Heart right ventricle (tissue), 16 donors: ENCODE measurements at places on chromosomes 11 and 22. TPM values are rescaled to one million over a fixed set of nuclear protein-coding genes. Genes with fewer than 3 reads are reported as not detected.

The DMC1 gene
- polyA plus RNA-seq = 0.15 TPM

The CELSR1 gene
- polyA plus RNA-seq = 6.4 TPM

The SMTNL1 gene
- polyA plus RNA-seq = not detected

The TMEM184B gene
- polyA plus RNA-seq = 29.7 TPM

The TIMP3 gene
- polyA plus RNA-seq = 173 TPM

The DESI1 gene
- polyA plus RNA-seq = 22.7 TPM

The KREMEN1 gene
- 7.4 TPM for polyA plus RNA-seq

The BCL2L13 gene
- polyA plus RNA-seq = 27.9 TPM

The CFAP68 gene
- 14.7 TPM for polyA plus RNA-seq

The MYO18B gene
- 184 TPM for polyA plus RNA-seq

The TMEM86A gene
- polyA plus RNA-seq = 2.0 TPM

The ANGPTL5 gene
- polyA plus RNA-seq = 0.09 TPM

- no peak for DNase-seq
These were observed 237.4 kb downstream of the TMEM135 start for GRCh38 chr11:87275176-87275575.

- no peak for DNase-seq
These were observed 70.2 kb upstream of the PPP6R3 start for GRCh38 chr11:68390315-68390714.

DNA sequence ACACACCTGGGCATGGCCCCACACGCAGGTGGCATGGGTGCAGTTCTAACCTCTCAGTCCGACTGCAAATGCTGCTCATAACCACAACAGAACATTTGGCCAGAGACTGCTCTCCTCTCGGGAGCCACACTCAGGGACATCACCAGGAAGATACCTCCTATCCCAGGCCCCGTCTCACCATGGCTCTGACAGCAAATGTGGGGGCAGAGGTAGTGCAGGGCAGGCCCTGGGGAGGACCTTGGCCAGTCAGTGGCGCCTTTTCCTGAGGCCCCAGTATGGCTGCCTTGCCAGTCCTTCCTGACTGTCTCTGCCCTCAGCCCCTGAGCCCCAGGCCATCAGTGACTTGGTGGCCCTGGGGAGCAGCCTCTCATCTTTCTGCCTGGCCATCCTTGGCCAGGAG, 2.8 kb downstream of the KRTAP5-6 start:
- DNase-seq = no peak

GRCh38 chr11:9025101-9025850, 21.5 kb upstream of the NRIP3 start:
- no peak for DNase-seq

GRCh38 chr11:33674035-33674814, 26.4 kb downstream of the C11orf91 start:
- no peak for DNase-seq

GRCh38 chr11:10329935-10330334, 25.1 kb downstream of the ADM start:
- no peak for DNase-seq

DNA sequence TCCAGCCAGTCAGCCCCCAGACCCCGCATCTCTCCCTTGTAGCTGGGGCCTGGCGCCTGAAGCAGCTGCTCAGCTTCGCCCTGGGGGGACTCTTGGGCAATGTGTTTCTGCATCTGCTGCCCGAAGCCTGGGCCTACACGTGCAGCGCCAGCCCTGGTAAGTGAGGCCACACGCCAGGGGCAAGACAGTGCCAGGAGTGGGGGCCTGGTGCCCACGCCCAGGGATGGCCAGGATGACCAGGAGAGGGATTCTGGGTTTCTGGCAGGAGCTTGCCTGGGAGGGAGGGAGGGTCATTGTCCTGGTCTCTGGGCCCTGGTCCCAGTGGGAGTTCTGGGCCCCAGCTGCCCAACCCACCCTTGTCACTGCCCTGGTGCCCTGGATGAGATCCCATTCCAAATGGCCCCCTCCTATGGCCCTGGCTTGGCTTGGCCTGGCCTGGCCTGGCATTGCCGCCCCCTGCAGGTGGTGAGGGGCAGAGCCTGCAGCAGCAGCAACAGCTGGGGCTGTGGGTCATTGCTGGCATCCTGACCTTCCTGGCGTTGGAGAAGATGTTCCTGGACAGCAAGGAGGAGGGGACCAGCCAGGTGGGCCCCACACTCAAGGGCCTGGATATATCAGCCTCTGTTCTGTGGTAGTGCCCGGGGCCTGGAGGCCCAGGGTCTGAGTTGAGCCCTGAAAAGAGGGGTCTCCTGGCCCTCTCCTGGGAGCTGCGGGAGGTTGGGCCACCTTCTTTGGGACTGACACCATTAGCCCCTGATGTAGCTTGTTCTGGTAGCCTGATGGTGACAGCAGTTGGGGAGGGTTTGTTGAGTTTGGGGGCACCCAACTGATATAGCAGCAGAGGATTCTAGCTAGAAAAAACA, 3.7 kb downstream of the SLC39A13 start:
- no peak for DNase-seq

GRCh38 chr22:26342745-26343410, 86.2 kb upstream of the ASPHD2 start:
- DNase-seq = no peak

- DNase-seq = no peak
These were observed 1.2 kb downstream of the YDJC start for GRCh38 chr22:21628386-21629254.

DNA sequence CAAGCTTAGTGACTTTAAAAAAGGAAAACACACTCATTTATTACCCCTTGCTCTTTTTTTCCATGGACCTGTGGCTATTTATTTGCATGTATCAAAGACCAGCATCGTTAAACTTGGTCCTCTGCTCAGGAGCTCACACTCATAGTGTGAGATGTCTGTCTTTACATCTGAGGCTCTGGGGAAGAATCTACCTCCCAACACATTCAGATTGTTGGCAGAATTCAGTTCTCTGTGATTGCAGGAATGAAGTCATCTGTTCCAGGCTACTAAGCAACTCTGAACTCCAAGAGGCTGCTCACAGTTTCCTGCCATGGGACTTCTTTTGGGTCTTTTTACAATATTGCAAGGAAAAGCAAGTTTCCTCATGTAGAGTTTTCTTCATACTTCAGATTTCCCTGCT, 138.8 kb downstream of the LRRC4C start:
- no peak for DNase-seq

DNA sequence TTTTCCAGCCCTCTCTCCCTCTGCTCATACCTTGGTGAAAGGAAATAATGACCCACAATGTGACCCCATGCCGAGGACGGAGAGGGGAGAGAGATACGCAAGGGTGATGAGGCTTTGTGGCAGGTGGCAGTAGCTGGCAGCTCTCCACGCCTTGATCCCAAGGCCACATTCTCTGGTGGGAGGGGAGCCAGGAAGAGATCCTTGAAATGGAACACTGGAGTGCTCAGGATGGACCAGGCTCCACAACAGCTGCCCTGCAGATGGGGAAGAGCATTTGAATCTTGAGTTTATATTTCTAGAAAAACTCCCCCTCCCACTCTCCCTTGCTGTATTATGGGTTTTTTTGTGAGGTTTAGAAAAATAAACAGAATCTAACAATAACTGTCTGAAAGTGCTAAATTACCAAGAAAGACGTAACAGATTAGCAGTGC, 61.6 kb upstream of the CDON start:
- no peak for DNase-seq

- no peak for DNase-seq
These were observed 17.0 kb downstream of the SLC22A12 start for GRCh38 chr11:64608046-64608445.

DNA sequence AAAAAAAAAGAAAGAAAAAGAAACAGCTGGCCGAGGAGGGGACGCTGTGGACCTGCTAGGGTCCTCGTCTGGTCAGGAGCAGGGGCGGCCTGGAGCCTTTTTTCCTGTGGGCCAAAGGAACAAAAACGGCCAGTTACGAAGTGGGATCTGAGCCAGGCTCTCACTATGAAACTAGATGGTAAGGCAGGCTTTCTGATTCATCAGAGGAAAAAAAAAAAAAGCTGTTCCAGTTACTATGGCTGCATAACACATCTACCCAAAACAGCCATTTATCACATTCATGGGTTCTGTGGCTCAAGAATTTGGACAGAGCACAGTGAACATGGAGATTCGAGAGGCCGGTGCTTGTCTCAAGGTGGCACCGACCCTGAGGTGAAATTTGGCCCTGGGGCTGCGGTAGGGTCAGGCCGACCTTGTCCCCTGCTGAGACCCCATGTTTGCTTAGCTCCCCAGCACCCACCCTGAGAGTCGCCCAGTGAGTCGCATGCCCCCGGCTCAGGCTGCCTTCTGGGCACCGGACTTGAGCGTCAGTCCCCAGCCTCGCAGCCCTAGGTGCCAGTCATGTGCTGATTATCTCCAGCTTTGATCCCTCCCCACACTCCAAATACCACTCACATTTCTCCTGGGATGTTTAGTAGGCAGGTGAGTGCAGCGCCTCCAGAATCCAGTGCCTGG, 34.2 kb downstream of the MRGPRD start:
- DNase-seq = no peak

DNA sequence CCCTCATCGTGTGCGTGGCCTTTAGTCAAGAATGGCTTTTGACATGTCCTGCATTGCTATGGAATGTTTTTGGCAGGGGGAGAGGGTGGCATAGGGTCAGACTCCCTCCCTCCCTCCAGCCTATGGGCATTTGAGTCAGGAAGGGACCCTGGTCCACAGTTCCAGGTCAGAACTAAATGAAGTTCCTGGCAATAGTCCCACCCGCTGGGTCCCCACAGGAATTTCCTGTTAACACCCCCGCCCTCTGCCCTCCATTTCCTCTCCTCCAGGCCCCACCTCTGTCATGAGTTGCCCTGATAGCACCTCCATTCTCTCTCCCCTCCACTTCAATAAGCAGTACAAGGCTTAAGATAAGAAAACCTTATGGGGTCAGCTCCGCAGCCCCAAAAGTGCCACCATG, 40.8 kb upstream of the LMO2 start:
- no peak for DNase-seq

GRCh38 chr22:32764330-32765131, 37.0 kb upstream of the TIMP3 start:
- DNase-seq = peak; percentile 65

DNA sequence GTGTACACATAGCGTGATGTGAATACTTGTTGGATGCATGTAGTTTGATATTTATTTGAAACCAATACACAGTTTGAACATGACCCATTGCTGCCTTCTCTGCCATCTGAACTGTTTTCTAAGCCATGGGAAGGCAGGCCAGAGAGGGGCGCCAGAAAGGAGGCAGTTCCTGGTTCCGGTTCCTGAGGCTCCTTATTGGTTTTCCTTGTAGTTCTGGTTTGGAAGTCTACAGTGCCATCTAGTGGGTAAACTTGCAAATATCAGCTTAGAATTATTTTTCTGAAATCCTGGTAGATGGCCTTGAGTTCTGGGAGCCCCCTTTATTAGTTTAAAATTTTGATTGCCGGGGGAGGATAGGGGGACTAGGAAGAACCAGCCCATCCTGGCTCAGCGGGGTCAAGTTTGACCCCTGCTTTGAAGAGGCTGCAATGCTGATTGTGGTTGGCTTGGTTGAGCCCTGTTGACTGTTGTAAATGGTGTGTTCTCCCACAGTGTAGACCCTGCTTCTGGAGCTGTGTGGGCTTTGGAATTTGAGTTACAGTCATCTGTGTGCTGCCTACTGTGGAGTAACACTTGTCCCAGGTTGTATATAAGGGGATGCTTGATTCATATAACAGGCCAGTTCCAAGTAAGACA, 48.4 kb downstream of the GRAMD1B start:
- DNase-seq = peak; percentile 33

- no peak for DNase-seq
These were observed 3.2 kb upstream of the CACNA1I start for GRCh38 chr22:39567135-39567946.

DNA sequence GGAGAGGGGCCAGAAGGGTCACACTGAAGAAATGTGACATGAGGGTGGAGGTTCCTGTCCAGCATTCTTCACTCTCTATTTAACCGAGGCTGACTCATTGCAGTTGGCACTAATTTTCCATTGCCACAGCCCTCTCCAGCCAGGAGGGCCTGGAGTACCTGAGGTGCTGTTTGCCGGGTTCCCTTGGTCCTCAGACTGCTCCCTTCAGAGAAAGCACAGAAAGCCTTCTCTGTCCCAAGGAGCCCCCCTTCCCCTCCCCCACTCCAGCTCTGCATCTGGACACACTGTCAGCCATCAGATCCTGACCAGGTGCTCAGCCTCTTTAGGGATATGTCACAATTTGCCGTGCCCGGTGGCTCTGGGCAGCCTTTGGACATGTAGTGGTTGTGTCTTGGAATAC, 3.2 kb upstream of the C11orf91 start:
- no peak for DNase-seq

- no peak for DNase-seq
These were observed 2.6 kb downstream of the ACER3 start for GRCh38 chr11:76863196-76863777.

DNA sequence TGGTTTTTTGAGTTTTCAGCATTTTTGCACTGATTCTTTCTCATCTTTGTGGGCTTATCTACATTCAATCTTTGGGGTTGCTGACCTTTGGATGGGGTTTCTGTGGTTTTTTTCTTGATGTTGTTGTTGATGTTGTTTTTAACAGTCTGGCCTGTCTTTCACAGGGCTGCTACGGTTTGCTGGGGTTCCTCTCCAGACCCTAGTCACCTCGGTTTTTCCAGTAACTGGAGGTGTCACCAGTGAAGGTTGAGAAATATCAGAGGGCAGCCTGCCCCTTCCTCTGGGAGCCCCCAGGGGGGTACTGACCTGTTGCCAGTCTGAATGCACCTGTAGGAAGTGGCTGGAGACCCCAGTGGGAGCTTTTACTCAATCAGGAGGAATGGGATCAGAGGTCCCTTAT, 365.4 kb downstream of the JRKL start:
- DNase-seq = no peak

- DNase-seq = no peak
These were observed 78.3 kb upstream of the MYO18B start for GRCh38 chr22:25663654-25664053.

DNA sequence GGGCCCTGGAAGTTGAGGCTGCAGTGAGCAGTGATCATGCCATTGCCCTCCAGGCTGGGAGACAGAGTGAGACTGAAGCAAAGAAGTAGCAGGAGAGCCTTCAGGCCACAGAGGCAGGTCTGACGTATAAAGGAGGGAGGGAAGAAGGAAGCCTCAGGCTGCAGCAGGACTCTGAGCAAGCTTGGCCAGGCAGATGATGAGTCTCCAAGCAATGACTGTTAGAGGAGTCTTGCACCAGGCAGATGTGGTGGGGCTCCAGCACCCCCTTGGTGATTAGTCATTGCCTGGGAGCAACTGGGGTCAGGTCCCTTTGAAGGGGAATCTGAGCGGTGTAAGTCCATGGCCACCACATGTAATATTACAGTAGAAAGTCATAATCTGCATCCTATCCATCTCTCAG, 36.6 kb upstream of the NFAM1 start:
- no peak for DNase-seq

- no peak for DNase-seq
These were observed 135.2 kb downstream of the TTC28 start for GRCh38 chr22:28544431-28544868.

DNA sequence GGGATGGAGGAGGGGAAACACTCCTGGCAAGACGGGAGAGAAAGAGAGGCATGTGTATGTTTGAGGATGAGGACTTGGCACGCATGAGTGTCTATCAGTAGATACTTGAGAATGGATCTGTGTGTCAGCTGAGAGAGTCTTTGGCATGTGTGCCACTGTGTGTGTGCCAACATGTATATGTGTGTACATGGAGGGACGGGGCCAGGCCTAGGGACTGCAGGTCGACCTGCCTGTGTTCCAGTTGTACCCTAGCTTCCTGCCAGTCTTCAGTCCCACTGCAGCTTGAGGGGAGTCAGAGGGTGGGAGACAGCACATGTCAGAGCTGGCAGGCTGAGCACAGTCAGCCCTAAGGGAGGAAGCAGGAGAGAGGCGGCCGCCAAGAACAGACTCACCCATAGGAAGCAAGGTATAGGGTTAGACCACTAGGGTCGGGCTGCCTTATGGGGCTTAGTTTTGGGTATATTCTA, 5.6 kb downstream of the CLCF1 start:
- no peak for DNase-seq
